Cardiac fibroblast (primary cell): ENCODE measurements at places on chromosomes 12 and 14.

- DNase-seq, result peak; percentile 20
Measured at GRCh38 chr14:33762161-33762851, 188.6 kb downstream of the EGLN3 start.

DNA sequence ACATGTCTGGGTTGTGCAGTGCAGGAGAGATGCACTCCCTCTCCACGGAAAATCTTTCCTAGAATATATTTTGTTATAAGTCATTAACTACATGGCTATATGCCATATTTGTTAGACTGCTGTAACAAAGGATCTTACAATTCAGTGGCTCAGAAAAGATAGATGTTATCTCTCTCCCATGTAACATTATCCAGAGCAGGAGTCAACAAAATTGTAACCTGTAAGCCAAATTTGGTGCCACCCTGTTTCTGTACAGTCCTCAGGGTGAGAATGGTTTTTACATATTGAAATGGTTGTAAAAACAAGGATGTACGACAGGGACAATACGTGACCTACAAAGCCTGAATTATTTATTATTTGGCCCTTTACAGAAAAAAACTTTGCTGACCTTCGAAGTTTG is 155.5 kb downstream of the KIF21A start:
- DNase-seq, result no peak

- DNase-seq, result no peak
Measured at GRCh38 chr12:13503094-13503835, 306.7 kb downstream of the EMP1 start.

DNA sequence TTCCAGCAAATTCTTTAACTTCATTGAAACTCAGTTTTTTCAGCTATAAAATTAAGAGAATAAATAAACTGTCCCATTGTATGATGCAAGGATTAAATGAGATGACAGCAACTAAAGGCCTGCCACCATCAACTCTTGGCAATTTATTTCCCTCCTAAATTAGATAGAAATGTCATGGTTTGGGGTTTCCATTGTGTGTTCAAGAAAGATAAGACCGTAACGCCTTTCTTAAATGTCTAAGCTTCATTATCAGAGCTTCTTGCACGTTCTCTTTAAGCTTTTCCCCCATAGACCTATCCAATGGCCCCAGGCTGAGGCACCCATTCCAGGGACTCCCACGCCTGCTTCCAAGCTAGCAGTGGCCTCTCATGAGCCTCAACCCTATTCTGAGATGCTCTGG is 281.9 kb downstream of the CACNA1C start:
- no peak for DNase-seq

DNA sequence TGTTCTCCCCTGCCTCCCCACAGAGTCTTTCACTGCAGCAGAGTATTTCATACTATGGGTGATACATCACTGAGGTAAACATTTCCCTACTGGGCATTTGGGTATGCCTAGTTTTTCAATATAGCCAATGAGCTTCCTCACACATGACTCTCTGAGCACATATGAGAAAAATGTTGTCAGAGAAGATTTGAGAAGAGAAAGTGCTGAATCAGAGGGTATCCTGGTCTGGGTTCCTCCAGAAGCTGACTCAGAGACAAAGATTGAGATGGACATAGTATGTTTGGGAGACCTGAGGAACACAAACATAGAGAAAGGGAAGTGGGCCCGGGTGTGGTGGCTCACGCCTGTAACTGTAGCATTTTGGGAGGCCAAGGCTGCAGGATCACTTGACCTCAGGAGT is 12.6 kb downstream of the SLC8B1 start:
- peak; percentile 91 for DNase-seq

DNA sequence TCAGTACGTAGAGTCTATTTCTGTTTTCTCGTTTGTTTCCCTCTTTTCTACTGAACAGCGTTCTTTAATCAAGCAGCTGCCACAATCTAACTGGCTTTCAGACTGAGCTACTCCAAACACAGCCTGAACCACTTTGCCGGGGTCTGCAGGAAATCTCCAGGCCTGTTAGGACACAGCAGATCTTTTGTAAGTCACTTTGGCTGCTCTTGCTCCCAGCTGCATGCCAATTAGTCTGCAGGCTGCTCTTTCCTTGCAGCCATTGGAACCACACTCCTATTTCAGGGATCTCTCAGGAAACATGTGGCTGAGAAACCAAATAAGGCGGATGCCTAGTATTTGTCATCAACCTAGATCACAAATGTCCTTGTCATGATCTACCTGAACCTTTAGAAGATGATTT is 73.6 kb downstream of the TMTC1 start:
- DNase-seq, result no peak
